EH (cell line): ENCODE measurements at places on chromosomes 11 and 22.

DNA sequence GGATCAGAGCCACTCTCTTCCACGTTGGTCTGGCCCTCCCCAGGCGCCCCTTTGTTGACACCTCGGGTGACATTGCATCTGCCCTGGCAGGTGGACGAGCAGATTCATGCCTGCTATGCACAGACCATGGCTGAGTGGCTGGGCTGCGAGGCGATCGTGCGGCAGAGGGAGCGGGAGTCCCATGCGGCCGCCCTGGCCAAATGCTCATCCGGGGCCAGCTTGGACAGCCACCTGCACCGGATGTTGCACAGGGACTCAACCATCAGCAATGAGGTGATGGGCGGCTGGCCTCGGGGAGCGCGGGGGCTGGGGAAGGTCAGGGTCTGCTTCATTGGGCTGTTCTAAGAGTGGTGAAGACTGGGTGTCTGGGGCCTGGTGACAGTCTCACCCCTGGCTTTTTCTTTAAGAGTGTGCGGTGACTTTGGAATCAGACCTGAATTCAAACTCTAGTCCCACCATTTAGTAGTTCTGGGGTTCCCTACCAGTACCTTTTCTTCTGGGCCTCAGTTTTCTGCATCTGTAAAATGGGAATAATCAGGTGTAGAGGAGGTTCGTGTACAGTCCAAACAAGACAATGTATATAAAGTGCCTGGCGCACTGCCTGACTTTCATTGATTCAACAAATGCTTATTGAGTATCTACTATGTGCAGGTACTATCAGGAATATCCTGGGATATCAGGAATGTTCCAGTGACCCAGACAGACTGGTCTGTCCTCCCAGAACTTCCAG lies 53.0 kb downstream of the LHFPL7 start:
- no peak for DNase-seq

DNA sequence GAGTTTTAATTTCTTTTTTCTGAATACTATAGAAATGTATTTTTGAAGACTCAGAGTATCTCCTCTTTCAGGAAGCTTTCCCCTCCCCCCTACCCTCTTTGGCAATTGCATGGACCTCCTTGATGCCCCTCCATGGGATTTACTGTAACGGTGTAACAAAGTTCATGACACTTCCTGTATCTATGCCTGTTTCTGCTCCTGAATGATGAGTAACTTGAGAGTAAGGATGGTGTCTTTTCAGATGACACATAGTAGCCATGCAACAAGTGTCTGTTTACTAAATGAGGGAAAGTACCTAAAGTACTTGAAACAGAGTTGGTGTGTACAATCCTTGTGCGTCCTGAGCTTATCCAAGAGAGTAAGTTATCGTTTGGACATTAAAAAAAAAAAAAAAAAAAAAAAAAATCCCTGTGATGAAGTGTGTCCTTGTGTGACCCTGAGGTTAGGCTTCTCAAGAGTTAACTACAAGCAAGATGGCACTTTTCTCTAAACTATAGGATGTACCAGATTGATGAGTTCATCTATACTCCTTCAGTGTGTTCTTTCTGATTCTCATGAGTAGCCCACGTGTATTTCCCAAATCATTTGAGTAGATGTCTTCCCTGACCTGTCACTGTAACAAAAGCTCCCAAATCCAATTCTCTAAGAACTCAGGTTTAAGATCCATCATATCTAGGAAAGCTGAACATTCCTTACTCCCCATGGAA lies 7.4 kb downstream of the ETS1 start:
- peak; percentile 37 for DNase-seq

DNA sequence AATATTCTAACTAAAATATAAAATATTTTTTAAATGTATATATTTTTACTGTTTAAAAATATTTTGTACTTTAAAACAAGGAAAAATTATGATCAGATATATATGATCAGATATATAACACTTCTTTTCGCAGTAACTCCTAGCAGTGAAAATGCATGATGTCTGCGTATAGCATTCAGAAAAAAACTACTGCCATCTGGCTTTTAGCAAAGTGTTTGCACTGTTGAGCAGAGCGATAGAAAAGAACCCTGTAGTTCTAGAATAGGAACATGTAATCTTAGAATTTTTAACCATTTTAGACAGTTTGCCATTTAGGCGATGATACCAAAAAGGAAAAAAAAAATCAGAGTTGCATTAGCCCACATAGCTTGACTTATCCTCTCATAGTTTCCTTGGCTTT lies 370.4 kb upstream of the ANO3 start:
- no peak for DNase-seq

DNA sequence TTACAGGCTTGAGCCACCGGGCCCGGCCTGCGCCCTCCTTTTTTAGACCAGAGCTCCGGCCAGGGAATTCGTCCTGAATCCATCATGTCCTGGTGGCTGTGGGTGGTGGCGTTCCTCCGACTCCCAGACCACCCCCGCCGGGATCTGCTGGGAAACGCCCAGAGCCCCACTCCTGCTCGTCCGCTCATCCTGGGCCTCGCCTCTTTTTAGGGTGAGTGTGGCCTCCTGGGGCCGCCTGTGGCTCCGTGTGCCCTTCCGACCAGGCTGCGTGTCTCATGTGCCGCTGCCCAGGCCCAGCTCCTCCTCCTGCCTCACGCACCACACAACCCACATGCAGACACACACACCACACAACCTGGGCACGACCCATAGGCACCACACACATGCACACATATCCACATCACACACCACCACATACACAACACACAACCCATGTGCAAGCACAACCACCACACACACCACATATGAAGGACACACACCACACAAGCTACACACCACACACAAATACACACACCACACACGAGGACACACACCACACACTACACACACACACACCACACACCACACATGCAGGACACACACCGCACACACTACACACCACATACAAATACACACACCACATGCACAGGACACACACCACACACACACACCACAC lies 946.2 kb downstream of the BRD1 start:
- no peak for DNase-seq

DNA sequence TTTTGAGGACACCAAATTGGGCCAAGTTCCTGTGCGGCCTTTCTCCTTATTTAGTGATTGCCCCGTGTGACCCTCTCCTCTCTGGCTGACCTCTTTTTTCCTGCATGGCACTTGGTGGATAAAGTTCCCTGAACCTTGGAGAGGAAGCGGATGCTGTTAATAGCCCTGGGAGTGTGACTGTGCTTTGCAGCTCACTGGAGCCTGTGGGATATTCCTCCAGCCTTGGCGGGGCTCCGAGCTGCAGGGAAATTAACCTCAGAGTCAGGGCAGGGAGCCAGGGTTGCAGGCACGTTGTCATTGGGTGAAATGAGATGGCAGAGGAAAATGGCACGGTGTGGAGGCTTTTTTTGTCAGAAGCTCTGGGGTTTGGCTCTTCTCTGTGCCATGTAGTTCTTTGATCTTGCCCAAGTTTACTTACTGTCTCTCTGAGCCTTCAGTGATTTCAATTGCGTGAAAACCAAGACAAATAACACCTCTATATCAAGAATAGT lies 965 bp downstream of the OR9Q1 start:
- DNase-seq: peak; percentile 77

DNA sequence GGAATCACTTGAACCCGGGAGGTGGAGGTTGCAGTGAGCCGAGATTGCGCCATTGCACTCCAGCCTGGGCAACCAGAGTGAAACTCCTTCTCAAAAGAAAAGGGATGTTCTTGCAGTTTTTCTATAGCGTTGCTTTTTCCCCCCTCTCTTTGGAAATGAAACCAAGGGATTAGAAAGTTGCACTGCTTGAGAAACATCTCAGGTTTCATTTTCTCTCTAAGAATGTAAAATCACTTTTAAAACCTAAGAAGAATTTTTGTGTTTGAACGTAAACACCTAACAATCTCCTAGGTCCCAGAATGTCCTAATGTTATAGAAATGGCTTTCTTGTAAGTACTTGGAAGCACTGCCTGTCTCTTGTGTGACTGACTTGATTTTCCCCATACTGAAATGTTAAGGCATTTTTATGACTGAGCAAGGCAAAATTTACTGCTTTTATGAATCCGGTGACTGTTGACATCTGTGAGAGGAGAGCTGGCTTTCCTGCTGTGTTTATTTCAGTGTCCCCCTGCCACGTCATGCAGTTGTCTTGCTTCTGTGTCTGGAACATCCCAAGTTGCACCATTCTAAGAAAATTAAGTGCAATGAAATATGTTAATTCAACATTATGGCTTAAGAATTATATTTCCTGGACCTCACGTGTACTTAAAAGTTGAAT lies 37.7 kb downstream of the NF2 start:
- peak; percentile 84 for DNase-seq

- peak; percentile 35 for DNase-seq
Observed at GRCh38 chr11:92226331-92227229, 2.0 kb downstream of the FAT3 start.

- DNase-seq: no peak
Observed at GRCh38 chr11:131295986-131296385, 74.4 kb upstream of the NTM start.

DNA sequence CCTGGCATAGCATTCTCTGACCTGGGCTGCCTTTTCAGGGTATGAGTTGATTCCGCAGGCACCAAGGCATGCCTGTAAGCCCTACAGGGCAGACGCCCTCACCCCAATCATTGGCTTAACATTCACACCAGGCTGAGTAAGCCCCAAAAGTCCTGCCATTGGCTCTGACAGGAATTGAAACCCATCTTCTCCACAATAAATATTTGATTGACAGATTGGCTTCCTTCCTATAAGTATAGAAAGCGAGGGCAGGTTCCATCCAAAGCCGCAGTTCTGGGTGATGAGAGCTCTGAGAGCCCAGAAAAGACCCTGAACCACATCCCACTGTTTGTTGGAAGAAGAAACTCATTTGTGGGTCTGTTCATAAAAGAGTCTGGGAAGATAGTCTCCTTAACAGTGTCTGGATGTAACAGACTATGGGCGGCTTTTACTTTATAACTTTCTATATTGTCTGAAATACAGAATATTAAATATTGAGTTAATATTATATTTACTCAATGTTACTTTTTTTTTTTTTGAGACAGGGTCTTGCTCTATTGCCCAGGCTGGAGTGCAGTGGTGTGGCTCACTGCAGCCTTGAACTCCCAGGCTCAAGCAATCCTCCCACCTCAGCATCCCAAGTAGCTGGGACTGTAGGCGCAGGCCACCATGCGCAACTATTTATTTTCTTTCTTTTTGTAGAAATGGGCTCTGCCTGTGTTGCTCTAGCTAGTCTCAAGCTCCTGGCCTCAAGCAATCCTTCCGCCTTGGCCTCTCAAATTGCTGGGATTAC lies 46.8 kb downstream of the FAM83F start:
- DNase-seq: no peak

DNA sequence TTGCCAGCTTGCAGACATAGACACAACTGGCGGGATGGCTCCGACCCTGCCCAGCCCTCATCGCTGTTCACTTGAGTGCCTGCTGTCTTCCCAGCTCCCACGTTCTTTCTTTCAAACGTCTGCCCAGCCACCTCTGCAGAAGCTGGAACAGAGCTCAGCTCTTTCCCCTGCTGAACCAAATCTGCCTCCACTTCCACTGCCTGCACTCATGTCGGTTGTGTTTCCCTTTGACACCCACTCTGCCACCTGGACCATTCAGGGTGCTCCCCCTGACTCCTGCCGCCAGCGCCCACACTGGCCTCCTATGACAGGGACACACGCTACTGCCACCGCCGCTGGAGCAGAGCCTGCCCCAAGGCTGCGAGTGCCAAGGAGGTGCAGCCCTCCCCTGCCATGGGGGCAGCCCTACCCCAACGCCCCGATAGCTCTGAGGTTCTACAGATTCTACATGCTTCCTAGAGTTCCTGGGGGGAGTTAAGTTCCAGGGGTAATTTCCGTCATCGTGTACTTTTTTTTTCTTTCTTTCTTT lies 37.9 kb downstream of the TST start:
- no peak for DNase-seq

DNA sequence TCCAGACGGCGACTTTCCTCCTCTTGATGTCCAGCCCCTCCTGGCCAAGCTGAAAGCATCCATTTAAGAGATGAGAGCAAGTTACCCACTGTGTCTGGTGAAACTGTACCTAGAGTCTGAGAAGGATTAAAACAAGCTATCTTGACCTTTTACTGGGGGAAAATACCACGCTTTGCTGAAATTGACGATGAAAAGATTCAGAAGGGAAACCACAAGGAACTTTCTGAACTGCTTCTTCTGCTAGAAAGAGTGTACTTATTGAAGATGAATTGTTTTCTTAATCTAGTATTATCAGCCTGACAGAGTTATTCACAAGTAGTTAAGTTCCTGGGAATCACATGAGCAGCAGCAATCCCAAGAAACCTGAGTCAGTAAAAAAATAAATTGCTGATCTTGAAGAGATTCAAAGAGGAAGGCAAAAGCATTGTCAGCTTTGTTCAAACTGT lies 13.1 kb upstream of the MS4A6A start:
- DNase-seq: no peak

DNA sequence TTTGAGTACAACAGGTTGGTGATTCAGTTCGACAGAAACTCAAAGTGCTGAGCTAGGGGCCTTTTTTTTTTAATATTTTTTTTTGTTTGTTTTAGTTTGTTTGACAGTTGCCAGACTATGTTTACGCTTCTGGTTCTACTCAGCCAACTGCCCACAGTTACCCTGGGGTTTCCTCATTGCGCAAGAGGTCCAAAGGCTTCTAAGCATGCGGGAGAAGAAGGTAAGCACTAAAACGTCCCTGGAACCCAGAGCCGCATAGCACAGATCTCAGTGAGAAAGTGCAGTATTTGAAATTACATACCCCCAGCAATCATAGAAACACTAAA lies 649 bp downstream of the PRRG4 start:
- DNase-seq: no peak

- no peak for DNase-seq
Observed at GRCh38 chr22:39703928-39704639, 133.5 kb downstream of the CACNA1I start.

- no peak for DNase-seq
Observed at GRCh38 chr11:71298761-71299181, 46.4 kb upstream of the SHANK2 start.

DNA sequence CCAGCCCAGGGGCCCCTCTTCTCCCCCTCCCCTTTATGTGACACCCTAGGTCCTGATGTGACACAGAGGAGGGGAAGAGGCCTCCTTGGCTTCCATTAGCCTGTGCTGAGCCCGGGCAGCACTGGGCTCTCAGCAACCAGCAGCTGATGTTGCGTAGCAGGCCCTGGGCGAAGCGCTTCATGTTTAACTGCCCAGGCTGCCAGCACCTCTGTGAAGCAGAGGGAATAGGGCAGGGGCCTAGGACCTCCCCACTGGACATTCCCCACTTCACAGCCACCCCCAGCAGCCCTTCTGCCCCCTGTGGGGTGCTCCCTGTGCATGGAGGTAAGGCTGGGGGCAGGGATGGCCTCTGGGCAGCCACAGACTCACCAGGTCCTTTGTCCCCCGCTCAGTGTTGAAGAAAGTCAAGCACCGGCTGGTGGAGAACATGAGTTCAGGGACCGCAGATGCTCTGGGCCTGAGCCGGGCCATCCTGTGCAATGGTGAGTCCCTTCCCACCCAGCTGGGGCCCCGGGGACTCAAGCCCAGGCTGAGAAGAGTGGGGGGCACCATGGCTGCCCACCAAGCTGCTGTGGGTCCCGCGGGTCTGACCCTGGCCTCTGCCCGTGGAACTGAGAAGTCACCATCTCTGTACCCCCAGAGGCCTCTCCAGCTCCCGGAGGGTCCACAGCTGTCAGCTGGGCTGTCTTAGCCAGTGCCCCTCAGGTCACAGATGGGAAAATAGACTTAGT lies 11.6 kb downstream of the PICK1 start:
- DNase-seq: no peak
